ENCODE measurements at places on chromosomes 1 and 21. TPM values are rescaled to one million over a fixed set of nuclear protein-coding genes. Genes with fewer than 3 reads are reported as not detected.

DNA sequence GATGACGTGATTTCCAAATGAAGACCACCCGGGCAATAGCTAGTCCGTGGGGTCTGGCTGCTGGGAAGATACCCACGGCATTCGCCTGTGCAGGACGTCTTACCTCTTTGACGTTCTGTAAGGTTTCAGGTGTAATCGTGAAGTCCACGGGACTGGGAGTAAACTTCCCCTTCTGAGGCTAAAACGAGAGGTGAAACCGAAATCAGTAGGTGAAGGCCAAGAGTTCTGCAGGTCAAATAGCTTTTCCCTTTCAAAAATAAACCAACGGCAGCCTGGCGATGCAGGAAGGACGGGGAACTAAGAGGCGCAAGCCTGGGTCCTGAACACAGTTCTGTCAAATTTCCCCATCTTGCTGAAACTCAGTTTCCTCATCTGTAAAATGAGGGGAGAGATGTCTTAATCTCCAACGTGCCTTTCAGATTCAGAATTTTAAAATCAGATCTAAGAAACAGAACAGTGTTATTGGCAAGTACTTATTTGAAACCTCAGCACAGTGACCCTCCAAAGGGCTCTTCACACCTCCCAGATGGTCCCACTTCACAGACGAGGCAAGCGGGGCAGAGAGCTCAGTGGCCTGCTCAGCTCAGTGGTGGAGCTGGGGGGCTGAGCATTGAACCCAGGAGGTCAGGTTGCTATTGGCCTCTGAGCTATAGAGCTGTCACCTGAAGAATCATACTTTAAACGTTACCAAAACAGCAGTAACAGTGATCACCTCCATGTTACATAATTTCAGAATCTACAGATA lies 34.7 kb downstream of the VPS26C start:
- peaks cover 42% of the 10 kb centered on the region for H3K36me3 ChIP-seq
- peaks cover 15% of the 10 kb centered on the region for H3K4me1 ChIP-seq
- H3K4me3 ChIP-seq: no peak overlapping the region
- no peak overlapping the region for H3K27ac ChIP-seq

- DNase-seq: peak; percentile 78
- no peaks in the 10 kb centered on the region for H3K27me3 ChIP-seq
- H3K36me3 ChIP-seq: peaks cover 54% of the 10 kb centered on the region
- H3K4me3 ChIP-seq: peak within 1 kb of the TSS; percentile 86
These were observed at the start of gene ZNF496 for GRCh38 chr1:247331525-247332214. Gene ZNF496, minus strand, starts transcription at chr1:247331867. Its CDS starts 2,289 bp downstream, at chr1:247329578.

- no peaks in the 10 kb centered on the region for H3K36me3 ChIP-seq
- H3K27ac ChIP-seq: no peak overlapping the region
- no peak overlapping the region for H3K4me3 ChIP-seq
- no peaks in the 10 kb centered on the region for H3K4me1 ChIP-seq
- DNase-seq: no peak
These were observed 21.7 kb upstream of the ANKRD13C start for GRCh38 chr1:70376196-70376595.

DNA sequence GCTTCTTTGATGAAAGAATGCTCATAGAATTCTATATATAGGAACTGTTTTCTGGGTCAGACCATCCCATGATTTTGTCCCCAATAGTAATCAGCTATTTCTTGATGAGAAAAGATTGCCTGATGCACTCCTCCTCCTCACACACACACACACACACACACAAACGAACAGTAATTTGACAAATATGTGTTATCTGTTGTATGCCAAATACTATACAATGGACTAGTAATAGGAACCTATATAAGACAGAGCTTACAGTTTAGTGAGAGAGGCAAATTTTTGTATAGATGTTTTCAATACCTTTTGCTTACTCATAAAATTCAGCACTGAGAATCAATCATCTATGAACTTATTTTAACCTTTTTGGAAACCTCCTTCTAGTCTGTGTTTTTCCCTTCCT lies 76.8 kb downstream of the PLA2G4A start:
- H3K4me3 ChIP-seq: no peak overlapping the region
- H3K27me3 ChIP-seq: peaks cover 4% of the 10 kb centered on the region
- DNase-seq: no peak
- no peaks in the 10 kb centered on the region for H3K36me3 ChIP-seq
- H3K4me1 ChIP-seq: no peaks in the 10 kb centered on the region

- no peak for DNase-seq
- H3K27ac ChIP-seq: no peak overlapping the region
- H3K4me1 ChIP-seq: peaks cover 7% of the 10 kb centered on the region
- H3K4me3 ChIP-seq: no peak overlapping the region
These were observed 37.7 kb upstream of the ASPM start for GRCh38 chr1:197184190-197184589.

Gene RPTN
- total RNA-seq: not detected

Gene RAB3GAP2
- 53.5 TPM for total RNA-seq
